Lung (tissue), 17 donors: ENCODE measurements at places on chromosomes 1 and 21. TPM values are rescaled to one million over a fixed set of nuclear protein-coding genes. Genes with fewer than 3 reads are reported as not detected.

DNA sequence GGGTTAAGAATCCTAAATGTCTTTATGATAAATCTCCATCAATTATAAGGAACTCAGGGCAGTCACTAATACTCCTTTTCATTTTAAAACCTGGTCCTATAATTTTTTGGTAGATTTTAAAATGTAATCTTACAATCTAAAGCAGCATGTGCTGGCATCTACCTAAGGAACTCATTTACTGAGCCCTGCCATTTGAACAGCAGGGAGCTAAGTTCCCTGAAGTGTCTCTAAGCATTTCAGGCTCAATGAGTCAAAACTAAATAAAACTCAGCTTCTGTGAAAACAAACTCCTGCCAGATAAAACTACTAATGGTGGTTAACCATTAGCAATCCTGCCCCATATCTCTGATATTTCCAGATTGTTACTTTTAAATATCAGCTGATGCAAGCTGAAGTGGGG is 1371.8 kb upstream of the PRMT6 start:
- DNase-seq = peak; percentile 33

ODF2L gene
- 60.9 TPM for total RNA-seq

DNA sequence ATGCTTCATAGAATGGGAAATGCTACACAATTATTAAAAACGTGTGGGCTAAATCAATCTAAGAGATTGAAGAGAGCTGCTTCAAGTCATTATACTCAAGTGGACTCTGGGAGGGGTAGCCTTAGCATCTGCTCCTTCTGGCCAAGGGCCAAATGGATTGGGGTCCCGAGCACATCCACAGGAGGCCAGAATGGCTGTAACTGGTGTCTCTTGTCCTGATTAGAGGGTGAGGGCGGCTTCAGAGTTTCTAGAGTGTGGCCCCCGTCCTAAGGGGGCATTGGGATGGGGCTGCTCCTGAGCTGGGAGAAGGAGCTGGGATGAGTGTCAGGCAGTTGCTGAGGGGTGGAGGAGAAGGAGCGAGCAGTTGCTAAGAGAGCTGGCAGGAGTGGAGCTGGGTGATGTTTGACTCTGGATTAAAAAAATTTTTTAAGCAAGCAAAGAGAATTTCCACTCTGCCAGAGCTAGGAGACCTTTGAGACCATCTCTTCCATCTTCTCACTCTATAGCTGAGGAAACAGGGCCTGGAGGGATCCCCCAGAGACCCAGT is 71.3 kb upstream of the TLR5 start:
- no peak for DNase-seq

TEDDM1 gene
- total RNA-seq = not detected

C4BPA gene
- total RNA-seq = 203 TPM

EDARADD gene
- total RNA-seq = 2.3 TPM

- no peak for DNase-seq
These were observed 546 bp downstream of the SKI start for GRCh38 chr1:2228694-2229036.

DNA sequence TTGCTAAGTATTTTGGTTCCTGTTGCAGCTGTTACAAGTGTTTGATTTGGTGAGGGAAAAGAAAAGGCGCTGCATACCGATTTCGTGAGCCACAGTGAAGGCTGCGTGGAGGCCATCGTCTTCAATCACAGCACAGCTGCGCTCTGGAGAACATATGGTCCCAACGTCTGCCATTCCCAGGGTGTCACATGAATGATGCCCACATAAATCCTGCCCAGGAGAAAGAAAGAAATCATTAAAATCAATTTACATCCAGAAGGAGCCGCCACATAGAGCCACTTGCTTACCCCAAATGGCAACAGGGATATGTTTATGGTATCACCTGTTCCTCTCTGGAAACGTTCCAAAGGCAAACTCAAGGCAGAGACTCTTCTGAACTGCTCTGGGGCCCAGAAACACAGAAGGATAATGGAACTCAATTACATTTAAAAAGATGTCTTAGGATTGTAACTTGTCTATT is 12.2 kb downstream of the ADAMTS5 start:
- DNase-seq = no peak

GCSAML gene
- 1.4 TPM for total RNA-seq

GRCh38 chr1:22413799-22414198 is 37.9 kb upstream of the ZBTB40 start:
- no peak for DNase-seq

DNA sequence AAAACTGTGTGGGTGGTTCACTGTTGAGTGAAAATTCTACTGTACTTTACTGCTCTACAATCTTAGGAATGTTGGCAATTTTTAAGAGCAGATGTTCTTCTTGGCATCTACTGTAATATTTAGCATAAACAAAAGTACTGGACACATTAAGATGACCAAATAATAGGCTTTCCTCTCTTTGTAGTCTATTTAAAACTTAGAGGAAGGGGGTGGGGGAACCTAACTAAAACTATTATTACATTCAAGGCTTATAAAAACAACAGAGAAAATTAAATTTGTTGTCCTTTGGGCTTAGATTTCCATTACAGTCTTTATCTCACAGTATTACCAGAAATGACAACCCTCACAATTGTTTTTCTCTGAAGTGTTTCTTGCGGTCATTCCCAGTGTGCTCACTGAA is 181.2 kb downstream of the PLPPR4 start:
- DNase-seq = no peak

GRCh38 chr1:67018574-67018973 is 35.4 kb downstream of the SLC35D1 start:
- DNase-seq = no peak

GRCh38 chr1:19096036-19096833 is 113.8 kb downstream of the UBR4 start:
- peak; percentile 56 for DNase-seq

DNA sequence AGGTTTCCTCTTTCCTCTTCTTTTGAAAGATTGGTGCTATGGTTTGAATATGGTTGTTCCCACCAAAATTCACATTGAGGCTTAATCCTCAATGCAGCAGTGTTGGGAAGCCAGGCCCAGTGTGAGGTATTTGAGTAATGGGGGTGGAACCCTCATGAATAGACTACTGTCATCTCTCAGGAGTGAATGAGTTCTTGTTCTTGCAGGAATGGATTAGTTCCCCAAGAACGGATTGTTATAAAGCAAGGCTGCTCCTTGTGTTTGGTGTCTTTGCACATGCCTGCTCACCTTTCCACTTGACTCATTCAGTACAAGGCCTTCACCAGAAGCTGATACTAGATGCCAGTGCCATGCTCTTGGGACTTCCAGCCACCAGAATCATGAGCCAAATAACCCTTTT is 223.2 kb downstream of the BACH1 start:
- DNase-seq = no peak

- DNase-seq = peak; percentile 28
These were observed 515 bp downstream of the MAN1C1 start for GRCh38 chr1:25616987-25617624.

- DNase-seq = no peak
These were observed 321.0 kb upstream of the C1orf174 start for GRCh38 chr1:4221107-4221506.

AGO4 gene
- 18.9 TPM for total RNA-seq

CEP350 gene
- total RNA-seq = 35.3 TPM

ILDR2 gene
- 0.52 TPM for total RNA-seq

DNA sequence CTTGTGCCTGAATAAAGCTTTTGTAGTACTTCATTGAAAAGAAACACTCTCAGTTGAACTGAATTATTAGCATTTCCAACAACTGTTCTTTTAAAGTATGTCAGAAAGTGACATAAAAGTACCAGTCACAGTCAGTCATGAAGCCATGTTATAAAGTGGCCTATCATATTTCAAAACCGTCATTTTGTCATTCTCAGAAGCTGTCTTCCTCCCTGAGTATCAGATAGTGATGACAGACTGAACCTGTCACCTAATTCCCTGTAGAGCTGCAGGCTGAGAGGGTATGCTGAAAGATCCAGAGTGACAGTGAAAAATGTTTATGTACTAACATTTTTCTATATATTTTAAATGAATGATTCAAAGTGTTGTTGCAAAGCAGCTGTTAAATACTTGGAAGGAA is 1121.7 kb upstream of the PRMT6 start:
- no peak for DNase-seq

DNA sequence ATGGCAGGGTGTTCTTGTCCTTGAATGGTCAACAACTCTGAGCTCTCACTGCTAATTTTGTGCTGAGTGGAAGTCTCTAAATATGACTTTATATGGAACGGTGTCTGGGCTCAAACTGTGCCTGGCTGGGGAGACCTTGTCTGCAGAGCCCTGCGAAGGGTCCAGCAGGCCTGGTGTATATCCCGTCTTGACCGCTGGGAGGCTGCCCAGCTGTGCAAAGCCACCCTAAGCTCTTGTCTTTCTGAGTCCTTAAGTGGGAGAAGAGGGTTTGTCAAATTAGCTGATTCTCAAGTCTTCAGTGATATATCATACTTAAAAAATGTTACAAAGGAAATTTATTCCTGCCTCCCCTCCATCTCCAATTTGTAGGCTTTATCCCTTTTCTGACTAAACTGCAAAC is 198.7 kb downstream of the KCNJ6 start:
- no peak for DNase-seq

GRCh38 chr1:97050506-97050905 is 328.9 kb downstream of the PTBP2 start:
- no peak for DNase-seq

DNA sequence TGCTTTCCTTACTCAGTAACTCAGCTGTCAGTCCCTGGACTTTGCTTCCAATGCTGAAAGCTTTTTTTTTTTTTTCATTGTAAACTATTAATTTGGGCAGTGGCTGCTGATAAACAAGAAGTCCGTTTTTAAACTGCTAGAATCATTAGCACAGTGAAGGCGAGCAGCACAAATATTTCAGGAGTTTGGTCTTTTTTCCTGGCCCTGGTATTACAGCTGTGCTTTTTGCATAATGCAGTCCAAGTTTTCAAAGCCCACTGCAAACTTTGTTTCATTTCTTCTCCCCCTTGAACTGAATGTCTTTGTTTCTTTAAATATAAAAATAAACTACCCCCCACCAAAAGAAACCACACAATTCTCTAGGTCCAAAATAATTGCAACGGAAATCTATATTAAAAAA is 6.6 kb downstream of the GLIS1 start:
- no peak for DNase-seq

DNA sequence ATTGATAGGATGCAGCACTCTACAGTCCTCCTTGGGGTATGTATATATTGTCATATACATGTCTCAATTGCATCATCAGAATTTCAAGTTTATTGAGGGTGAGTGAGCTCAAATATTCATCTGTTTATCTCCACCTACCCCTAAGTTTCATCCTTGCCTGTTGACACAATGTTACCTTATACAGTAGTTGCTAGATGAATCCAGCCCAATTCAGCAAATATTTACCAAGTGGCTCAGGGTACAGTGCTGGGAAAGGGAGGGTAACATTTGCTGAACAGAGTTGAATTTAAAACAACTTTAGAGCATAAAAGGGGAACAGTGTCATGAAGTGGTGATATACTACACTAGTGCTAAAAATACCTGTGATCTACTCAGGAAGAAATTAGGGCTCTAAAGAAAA is 14.4 kb downstream of the ELAVL4 start:
- no peak for DNase-seq

LRIF1 gene
- total RNA-seq = 8.5 TPM

GRCh38 chr1:85463731-85464496 is 1.0 kb downstream of the DDAH1 start:
- DNase-seq = no peak

RORC gene
- total RNA-seq = 24.7 TPM

GRCh38 chr1:171570295-171570694 is 51.7 kb upstream of the MYOCOS start:
- no peak for DNase-seq

PLXNA2 gene
- total RNA-seq = 37.7 TPM

DNA sequence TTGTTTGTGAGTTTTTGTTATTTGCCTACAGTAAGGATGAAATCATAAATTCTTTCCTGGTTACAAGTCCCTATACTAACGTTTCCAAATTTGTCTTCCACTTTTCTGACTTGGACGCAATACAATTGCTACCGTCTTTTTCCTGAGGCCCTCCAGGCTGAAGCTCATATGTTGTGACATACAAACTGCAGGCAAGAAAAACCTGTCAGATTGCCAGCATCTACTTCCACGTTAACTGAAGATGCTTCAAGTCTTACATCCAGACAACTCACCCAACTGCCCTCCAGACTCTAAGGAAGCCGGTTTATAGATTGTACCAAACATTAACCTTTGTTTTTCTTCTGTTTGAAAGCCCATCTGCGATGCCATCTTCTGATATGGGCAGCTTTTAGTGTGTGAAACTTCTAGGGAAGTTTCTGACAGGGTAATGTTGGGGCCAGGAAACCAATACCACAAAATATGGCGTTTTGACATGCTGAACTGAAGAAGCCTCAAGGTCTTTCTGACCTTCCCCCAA is 21.4 kb upstream of the RNF11 start:
- peak; percentile 17 for DNase-seq

- DNase-seq = no peak
These were observed 14.7 kb upstream of the C1QA start for GRCh38 chr1:22621761-22622160.

DNA sequence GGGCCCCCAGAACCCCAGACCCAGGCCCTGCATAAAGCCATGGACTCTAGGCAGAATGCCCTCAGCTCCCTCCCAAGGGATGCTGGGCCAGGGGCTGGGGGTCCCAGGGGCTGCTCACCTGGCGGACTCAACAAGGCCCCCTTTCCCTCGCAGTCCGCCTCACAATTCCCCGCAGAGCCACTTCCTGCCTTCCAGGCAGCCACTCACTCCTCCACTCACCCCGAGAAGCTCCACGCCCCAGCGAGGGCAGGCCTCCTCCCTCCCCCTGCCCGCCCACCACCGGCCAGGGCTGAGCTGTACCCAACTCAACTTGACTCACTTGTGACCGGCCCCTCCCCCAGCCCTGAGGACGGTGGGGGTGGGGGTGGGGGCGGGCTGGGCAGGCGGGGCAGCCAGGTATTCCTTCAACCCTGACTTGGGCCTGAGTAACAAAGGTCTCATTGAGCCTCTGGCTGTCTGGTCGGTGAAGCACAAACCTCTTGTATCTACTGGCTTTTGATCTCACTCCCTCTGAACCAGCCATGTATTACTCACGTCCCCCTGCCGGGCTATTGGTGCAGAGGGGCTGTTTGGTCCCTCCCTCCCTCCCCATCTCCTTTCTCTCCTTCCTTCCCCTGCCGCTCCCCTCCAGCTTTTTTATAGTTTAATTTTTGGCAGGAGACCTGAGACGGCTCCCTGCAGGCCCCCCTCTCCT is 5.9 kb downstream of the BLACAT1 start:
- peak; percentile 55 for DNase-seq

GRCh38 chr1:108664481-108664880 is 3.6 kb upstream of the HENMT1 start:
- DNase-seq = no peak

C1orf105 gene
- not detected for total RNA-seq

DNA sequence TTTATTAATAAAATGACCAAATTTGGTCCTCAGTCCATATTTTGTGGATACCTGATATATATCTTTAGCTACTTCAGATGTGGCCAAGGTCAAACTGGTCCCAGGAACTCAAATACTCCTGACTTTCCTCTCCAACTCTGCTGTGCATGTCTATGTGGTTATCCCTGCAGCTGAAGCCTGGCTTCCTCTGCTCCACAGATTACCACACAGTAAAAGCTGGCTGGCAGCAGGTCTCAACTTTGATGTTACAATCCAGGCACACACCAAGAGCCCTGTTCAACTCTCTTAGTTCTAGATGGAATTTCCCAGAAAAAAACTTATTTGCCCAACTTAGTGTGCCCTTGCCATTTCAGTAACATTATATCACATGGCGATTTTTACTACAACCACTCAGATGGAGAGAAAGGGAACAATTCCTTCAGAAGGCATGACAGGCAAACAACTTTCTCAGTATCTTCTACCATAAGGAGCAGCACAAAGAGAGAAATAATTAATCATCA is 479.5 kb downstream of the PLPP3 start:
- no peak for DNase-seq
